OCI-LY7 (cell line): ENCODE measurements at places on chromosomes 16 and 17. TPM values are rescaled to one million over a fixed set of nuclear protein-coding genes. Genes with fewer than 3 reads are reported as not detected.

Gene DUS2
- 32.4 and 34.7 TPM in 2 replicates for total RNA-seq

Gene TBC1D3
- total RNA-seq = not detected in 2 replicates

Gene NECAB2
- total RNA-seq = not detected in 2 replicates

Gene CFAP119
- total RNA-seq = 25.0 and 27.4 TPM in 2 replicates

Gene CDRT15
- total RNA-seq = not detected in 2 replicates

Gene CLEC18C
- total RNA-seq = not detected in 2 replicates

Gene PHOSPHO1
- not detected in 2 replicates for total RNA-seq

Gene SEPHS2
- 59.6 and 64.2 TPM in 2 replicates for total RNA-seq

Gene PRKCB
- total RNA-seq = 44.5 and 51.6 TPM in 2 replicates

Gene GUCY2D
- not detected in 2 replicates for total RNA-seq

Gene MARF1
- 71.1 and 99.2 TPM in 2 replicates for total RNA-seq
